Ureter (tissue), 1 donor: ENCODE measurements at places on chromosomes 7 and 10. TPM values are rescaled to one million over a fixed set of nuclear protein-coding genes. Genes with fewer than 3 reads are reported as not detected.

GRCh38 chr7:29627631-29628030 is 64.0 kb downstream of the PRR15 start:
- DNase-seq: no peak

GRCh38 chr7:123974326-123974908 is 49.4 kb downstream of the SPAM1 start:
- DNase-seq: peak; percentile 44

DNA sequence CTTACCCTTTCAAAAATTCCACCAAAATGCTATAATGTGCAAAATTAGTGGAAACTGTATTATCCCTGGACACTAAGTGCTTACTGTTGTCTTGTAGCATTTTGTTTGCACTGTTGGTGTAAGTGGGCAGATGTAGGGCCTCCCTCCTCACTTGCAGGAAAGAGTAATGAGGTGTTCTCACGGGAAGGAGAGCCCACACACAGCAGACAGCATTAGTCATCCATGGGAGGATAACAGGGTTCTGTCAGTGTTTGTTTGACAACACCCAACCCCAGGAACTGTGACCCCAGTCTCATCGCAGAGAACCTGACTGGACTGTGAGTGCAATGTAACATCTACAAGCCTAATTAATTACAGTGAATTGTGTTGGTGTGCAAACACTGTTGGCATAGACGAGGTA is 58.7 kb upstream of the VSTM2A start:
- DNase-seq: no peak

MBL2 gene
- not detected for total RNA-seq

- DNase-seq: no peak
Observed at GRCh38 chr10:16612115-16612980, 90.7 kb upstream of the C1QL3 start.

ADIRF gene
- total RNA-seq: 790 TPM

PTPN12 gene
- 72.9 TPM for total RNA-seq

GRCh38 chr7:159105832-159106811 is 38.5 kb downstream of the VIPR2 start:
- no peak for DNase-seq

TMEM130 gene
- 1.6 TPM for total RNA-seq

DNA sequence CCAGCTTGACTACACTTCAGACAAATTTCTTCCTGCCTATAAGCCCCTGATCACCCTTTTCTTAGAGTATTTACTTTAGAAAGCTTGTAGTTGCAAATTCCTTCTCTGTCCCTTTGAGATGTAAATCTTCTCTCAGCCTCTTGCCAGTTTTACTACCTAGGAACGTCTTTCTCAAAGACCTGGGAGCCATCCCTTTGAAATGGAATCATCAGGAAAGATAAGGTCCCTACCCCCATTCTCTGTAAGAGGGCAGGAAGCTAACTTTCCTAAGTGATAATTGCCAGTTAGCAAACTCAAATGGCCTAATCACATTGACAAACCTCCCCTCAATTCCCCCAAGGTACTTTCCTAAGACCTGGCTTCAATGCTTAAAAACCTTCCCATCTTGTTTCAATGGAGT is 304.5 kb downstream of the MDFIC start:
- no peak for DNase-seq

TUBB8 gene
- total RNA-seq: 0.78 TPM

- no peak for DNase-seq
Observed at GRCh38 chr10:33453081-33454025, 118.9 kb upstream of the NRP1 start.

CACNA2D1 gene
- 20.2 TPM for total RNA-seq

GRCh38 chr7:122155566-122155965 is 11.5 kb upstream of the AASS start:
- DNase-seq: no peak

SHH gene
- 23.2 TPM for total RNA-seq
